SJSA1 (cell line): ENCODE measurements at places on chromosomes 4 and X. TPM values are rescaled to one million over a fixed set of nuclear protein-coding genes. Genes with fewer than 3 reads are reported as not detected.

DNA sequence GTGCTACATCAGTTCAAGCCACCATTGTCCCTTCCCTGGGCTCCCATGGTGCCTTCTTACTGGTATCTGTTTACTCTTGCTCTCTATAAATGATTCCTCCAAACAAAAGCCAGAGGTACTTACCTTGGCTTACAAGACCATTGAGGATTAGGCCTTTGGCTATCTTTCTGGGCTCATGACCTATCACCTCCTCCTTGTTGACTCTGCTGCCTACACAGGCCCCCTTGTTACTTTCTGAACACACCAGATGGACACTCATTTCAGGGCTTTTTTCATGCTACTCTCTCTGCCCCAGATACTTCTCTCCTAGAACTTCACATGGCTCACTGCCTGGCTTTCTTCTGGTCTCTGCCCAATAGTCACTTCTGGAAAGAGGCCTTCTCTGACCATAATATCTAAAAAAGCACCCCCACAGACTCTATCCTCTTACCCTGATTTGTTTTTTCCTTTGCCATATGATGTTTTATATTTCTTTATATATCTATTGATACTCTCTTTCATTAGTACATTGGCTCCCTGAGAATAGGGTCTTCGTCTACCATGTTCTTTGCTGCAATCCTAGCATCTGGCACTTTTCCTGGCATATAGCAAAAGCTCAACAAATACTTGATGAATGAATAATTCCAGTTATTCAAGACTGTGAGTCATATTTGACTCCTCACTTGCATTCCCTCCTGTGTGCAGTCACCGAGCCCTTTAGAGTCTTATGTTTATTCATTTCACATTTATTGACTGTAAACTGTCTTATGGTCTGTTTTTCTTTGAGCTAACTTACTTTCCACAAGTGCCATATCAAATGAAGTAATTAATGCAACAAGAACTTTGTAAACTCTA is 27.1 kb upstream of the TAPT1 start:
- peak; percentile 23 for DNase-seq

GRCh38 chrX:120768681-120769080 is 107.0 kb downstream of the CT47B1 start:
- DNase-seq, result no peak

- DNase-seq, result peak; percentile 34
Observed at GRCh38 chrX:41301438-41301824, 32.5 kb upstream of the DDX3X start.

The SFRP2 gene
- not detected in 2 replicates for total RNA-seq

The BBS12 gene
- 2.9 and 3.3 TPM in 2 replicates for total RNA-seq

GRCh38 chrX:46754586-46755061 is 4.3 kb downstream of the SLC9A7 start:
- no peak for DNase-seq

- DNase-seq, result no peak
Observed at GRCh38 chr4:104475652-104476051, 19.0 kb downstream of the CXXC4 start.

DNA sequence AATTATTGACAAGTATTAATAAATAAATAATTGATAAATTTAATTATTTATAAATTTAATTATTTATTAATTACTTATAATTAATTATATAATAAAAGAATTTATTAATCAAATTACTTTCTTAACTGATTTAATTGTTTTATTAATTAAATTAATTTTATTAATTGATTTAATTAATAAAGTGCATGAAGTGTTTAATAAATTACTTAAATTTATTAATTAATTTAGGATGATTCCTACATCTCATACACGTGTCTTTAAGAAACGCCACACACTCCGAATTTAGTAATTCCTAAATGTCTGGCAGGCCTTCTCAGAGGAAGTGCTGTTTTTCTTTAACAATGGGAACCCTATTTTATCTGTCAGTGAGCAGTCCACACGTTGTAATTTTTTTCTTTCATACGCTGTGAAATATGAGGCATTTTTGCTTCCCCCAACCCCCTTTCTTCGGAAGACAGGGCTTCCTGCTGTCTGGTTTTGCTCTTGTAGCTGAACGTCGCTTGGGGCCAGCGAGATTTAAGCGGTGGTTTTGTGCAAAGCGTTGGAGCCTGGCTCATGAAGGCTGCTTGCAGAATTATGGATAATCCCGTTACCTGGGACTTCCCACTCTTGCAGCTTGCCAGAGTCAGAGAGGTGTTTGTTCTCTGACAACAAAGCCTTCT is 46.8 kb downstream of the CRLF2 start:
- peak; percentile 17 for DNase-seq

The CCDC158 gene
- total RNA-seq, result 0.53 TPM in 1 of 2 replicates, not detected in the other

DNA sequence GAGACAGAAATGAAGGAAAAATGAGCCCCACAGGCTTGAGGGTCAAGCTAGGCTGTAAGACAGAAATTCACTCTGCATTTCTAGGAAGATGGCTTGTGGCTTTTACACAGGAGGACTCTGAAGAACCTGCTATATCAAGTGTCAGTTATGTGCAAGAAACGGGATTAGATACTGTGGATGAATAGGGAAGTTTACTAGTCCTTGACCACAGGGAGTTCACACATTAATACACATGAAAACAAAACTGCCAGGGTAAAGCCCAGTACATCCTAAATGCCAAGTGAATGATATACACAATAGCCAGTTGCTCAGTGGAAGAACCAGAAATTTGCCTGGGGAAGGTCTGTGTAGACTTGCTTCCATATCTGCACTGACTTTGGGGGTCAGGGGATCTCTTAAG is 53.5 kb downstream of the TMEM131L start:
- DNase-seq, result no peak

The DOCK11 gene
- total RNA-seq, result 9.5 and 14.8 TPM in 2 replicates

DNA sequence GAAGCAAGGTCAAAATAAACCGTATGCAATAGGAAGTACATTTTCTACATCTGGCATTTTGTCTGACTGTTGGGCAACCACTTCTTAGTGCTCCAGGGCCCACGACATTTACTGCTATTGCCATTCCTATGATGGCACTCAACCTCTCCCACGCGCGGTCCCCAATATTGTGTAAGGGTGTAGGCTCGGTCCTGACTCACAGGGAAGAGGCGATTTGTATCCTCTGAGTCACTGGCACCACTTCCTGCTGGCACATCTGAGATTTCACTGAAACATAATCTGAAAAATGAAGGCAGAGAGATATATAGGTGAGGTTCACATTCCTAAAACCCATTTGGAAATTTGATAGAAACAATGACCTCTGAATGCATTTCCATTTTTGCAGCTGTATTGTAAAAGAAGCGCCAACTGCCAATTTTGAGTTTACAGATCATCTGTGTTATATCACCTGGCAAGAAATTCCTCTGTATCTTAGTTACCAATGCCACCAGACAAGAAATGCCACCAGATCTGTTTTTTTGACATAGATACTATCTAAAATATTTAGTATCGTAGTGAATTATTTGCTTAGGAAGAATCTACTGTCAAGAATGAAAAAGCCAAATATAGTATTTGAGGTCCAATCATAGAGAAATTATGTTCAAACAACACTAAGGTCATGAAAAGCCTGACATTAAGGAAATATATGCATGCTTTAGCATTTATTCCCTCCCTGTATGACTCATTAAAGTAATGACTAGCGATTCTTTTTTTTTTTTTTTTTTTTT is 9.8 kb downstream of the EREG start:
- peak; percentile 60 for DNase-seq

The PACRGL gene
- total RNA-seq, result 10.8 and 12.8 TPM in 2 replicates

DNA sequence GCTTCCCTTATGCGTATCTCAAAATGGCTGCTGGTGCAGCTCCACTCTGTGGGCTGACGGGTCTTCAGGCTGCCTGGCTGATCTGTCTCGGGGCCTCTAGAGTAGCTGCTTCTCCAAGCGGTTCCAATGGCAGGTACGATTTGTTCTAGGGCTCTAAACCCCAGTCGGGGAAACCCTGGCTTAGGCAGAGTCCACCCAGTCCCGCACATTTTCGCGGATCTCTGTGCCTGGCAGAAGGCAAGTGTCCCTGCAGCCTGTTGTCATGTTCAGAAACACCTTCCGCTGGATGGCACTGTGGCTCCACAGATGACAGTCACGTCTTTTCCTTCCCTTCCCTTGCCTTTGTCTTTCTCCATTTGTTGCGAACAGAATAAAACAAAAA is 54.4 kb downstream of the NBDY start:
- no peak for DNase-seq

DNA sequence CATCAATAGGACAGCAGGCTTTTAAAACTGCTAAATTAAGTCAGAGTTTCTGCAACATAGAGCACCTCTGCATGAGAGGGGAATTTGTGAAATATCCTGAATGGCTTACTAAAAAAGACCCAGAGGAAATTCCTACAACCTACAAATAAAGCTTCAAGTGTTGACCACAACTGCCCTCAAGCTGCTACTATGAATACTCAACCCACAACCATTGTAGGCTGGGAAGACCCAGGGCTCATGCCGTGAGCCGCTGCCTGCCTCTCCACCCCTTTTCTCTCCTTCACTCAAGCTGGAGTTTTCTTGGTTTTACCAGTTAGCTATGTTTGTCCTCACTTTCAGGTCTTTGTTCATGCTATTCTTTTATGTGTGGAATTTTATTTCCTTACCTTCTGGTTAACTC is 151.6 kb downstream of the EMCN start:
- DNase-seq, result no peak

DNA sequence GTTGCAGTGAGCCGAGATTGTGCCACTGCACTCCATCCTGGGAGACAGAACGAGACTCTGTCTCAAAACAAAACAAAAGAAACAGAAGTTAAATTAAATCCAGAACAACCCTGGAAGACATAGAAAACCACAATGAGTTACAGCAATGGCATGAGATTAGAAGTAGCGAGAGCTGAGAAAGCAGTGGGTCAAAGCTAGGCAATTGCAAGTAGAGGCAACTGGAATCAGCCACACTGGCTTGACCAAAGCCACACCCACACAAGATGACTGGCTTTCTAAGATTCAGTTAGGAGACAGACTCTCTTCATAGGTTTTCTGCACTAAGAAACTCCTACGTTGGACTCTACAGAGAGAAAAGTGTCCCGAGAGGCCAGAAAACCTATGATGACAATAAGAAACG is 443.0 kb downstream of the GPM6A start:
- DNase-seq, result no peak

The TCEAL6 gene
- not detected in 2 replicates for total RNA-seq

DNA sequence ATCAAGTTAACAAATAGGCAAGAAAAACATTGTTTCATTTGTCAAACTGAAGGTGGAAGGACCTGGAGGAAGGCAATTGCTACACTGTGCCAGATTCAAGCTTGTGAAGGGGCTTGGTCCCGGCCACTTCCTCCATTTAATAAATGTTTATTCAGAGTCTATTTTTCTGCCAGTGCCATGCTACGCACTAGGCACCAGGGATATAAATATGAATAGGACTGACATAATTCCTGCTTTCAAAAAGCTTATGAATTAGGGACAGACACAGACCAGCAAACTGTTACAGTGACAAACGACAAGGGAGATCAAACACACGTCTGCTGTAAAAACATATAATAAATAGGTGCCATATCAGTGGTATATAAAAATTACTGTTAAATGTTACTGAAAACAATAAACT is 571 bp downstream of the TLR6 start:
- DNase-seq, result no peak

The LRAT gene
- total RNA-seq, result not detected in 2 replicates

- peak; percentile 17 for DNase-seq
Observed at GRCh38 chr4:118270492-118270891, 82.3 kb downstream of the PRSS12 start.

The PDHA2 gene
- not detected in 2 replicates for total RNA-seq

DNA sequence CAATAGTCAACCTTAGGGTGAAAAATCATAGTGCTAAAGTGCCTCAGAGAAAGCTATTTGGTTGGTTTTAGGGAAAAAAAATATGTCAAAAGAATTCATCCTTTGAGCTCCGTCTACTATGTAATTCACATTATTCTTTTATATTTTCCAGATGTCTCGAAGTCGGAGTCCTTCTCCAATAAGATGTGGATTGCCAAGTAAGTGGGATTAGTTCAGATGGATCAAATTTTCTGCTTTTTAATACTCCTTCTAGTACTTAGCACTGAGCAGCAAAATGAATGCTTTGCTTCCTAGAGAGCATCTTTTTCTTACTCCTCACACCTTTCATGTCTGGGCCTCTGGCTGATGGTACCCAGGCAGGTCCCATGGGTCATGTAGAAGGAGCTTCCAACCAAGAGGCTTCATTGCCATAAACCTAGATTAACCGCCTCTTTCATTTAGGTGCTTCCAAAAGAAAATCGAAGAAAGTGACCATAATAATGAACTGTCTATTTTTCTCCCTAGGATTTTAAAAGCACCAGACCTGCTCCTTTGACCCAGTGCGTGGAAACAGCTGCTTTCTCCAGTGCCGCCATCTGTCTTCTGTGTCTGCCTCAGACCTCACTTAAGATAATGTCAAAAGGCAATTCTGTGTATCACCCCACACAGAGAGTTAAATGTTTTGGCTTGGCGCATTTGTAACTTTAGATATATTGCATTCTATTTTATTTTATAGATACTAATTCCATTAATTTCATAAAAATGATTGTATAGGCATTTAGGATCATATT is 43.5 kb downstream of the SPATA18 start:
- DNase-seq, result no peak

The NUP54 gene
- 37.5 and 77.7 TPM in 2 replicates for total RNA-seq

DNA sequence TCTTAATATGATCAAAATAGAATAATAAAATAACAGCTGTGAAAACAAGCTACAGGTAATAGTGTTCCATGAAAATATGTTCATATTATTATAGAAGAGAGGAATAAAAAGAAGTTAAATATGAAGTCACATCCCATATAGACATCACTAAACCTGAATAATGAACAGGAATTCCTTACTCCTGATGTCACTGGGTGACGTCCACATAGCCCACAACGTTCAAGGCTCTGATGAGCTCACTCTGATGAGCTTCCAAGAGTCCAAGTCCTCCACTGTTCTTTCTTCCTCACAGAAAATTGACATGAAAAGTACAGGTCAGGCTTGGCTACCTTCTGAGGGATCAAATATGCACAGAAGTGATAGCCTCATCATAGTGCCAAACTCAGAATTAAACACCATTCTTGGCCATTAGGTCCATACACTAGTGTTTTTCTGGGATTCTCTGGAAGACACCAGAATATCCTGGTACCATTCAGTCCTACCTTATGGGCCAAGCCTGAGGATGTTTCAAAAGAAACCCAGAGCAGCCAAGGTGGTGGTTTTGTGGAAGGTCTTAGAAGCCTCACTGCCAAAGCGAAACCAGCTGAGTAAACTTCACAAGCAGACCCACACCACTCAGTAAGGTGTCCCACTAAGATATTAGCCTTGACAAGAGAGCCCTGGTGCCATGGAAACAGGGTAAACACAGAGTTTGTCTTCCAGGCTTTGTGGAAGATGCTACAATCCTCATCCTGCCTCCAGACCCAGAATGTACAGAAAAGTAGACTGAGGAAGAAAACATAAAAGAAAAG is 138.4 kb upstream of the HHIP start:
- DNase-seq, result no peak

- DNase-seq, result peak; percentile 70
Observed at GRCh38 chr4:140012688-140013486, 141.1 kb downstream of the MAML3 start.
